ENCODE measurements at places on chromosomes 1 and 21.
A peak's percentile ranks its signal among the peaks of the same experiment; 100 is the strongest.

- no peak for DNase-seq
Measured at GRCh38 chr1:151779852-151780251, 10.4 kb downstream of the TDRKH start.

DNA sequence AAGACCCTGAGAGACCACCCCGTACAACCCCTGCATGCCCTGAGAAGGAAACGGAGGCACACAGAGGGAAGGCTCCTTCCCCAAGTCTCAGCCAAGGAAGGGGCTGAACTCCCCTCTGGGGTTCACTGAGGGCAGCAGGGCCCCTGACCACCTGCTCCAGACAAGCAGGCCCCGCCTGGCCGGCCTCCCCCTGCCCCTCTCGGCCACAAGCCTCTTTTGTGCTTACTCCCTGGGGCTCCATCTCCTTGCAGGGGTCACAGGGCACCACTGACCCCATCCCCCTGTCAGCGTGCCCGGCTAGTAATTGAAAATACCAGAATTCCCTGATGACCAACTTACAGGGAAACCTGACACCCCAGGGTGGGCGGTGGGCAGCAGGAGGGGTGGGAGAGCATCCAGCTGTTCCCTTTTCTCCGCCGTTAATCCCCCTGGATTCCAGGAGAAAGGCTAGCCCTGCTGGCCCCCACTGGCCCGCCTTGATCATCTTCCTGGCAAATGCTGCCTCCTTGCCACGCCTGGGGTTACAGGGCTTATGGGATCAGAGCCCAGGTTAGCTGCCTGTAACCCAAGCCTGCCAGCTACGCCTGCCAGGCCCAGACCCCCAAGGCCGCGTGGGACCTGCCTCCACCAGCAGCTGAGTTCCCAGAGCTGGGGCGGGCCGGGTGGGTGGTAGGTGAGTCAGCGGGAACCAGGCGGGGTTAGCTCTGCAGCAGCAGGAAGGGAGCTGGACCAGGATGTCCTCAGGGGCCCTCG, 96.1 kb downstream of the LACTBL1 start:
- DNase-seq, result peak; percentile 59

- DNase-seq, result peak; percentile 57
Measured at GRCh38 chr1:32142446-32143301, 34.8 kb downstream of the KPNA6 start.

DNA sequence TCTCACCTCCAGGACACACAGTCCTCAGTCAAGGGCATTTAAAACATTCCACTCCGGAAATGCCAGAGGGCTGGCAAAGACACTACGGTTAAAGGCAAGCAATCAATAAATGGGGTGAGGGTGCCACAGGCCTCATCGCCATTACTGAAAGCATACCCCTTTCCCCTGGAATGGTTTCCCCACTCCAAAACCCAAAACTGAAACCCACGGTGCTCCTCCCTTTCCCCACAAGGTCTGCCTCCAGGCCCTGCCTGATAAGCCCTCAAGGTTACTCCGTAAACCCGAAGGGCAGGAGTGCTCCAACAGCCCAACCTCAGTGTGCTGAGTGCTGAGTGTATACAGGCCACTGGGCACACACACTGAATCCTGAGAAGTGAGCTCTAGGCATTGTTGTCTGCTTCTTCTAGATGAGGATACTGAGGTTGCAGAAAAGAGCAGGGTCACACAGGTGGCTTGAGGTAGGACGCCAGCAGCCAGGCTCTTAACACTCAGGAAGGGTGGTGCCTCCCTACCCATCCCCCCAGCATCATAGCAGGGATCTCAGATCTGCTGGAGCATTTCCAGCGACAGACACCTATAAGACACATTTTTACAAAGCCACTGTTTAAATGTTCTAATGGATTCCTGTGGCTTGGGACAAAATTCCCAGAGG, 29.0 kb downstream of the SSBP3 start:
- peak; percentile 22 for DNase-seq

- no peak for DNase-seq
Measured at GRCh38 chr1:207429963-207430362, 24.2 kb upstream of the CR2 start.

- no peak for DNase-seq
Measured at GRCh38 chr1:210222340-210223006, 10.1 kb upstream of the SERTAD4 start.

DNA sequence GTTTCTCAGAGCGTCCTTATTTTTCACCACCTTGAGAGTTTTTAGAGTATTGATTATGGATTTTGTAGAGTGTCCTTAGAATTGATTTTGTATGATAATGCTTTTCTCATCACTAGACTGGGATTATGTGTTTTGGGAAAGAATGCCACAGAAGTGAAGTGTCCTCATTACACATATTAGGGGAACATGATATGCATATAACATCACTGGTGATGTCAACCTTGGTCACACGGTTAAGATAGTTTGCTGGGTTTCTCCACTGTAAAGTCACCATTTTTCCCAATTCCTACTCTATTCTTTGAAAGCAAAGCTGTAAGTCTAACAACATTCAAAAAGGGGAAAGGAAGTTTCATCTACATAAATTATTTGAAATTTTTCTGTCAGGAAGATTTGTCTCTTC, 39.6 kb upstream of the PALMD start:
- peak; percentile 28 for DNase-seq

DNA sequence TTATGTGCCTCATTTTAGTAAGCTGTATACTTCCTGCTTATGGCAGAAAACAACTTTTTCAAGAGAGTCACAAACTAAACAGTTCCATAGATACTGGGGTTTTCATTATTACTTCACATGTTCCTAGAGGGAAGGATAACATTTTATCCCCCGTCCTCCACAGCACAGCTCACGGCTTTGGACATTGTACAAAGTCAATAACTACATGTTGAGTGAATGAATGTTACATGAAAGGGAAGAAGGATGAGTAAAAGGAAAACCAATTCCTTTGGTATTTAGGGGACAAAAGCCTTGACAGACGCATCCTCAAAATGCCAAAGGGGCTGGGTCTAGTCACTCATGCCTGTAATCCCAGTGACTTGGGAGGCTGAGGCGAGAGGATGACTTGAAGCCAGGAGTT, 14.8 kb downstream of the PI4KB start:
- peak; percentile 21 for DNase-seq

- no peak for DNase-seq
Measured at GRCh38 chr1:56097713-56098112, 481.6 kb downstream of the PLPP3 start.

- peak; percentile 74 for DNase-seq
Measured at GRCh38 chr1:64920941-64921589, 45.3 kb downstream of the JAK1 start.

- DNase-seq, result no peak
Measured at GRCh38 chr1:95093296-95093695, 20.5 kb upstream of the ALG14 start.

DNA sequence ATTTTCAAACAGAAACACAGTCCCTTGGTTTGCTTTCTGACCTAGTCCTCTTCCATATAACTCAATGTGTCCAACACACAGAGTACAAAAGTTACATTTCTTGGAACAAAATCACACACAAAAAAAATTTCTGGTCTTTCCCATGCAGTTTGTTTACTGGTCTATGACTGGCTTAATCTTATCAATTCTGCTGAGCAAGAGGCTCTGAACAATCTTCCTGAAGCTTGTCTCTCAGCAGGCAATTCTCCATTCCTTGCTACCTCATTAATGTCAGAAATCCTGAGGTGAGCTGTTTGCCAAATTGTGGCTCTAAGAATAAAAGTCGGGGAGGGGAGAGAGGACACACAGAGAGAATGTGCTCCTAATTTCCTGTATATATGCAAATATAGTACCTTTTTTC, 423.6 kb downstream of the HLX start:
- no peak for DNase-seq

DNA sequence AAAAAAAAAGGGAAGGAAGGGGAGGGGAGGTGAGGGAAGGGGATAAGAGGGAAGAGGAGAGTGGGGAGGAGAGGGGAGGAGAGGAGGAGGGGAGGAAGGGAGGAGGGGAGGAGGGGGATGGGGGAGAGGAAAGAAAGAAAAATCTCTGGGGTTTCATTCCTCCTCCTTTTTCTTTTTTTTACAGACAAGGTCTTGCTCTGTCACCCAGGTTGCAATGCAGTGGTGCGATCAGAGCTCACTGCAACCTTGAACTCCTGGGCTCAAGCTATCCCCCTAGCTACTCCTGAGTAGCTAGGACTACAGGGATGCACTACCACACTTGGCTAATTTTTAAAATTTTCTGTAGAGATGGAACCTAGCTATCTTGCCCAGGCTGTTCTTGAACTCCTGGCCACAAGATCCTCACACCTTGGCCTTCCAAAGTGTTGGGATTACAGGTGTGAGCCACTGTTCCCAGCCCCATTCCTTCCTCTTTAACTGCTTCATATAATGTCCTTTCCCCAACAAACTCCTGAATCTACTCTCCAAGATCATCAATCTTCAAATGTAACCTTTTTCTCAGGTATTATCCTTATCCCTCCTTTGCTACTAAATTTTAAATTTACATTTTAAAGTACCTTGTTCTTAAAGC, 23.2 kb downstream of the GON4L start:
- DNase-seq, result no peak

- no peak for DNase-seq
Measured at GRCh38 chr1:151243683-151244216, 10.8 kb upstream of the PSMD4 start.

GRCh38 chr1:33515112-33515511, 42.7 kb downstream of the ZSCAN20 start:
- no peak for DNase-seq

DNA sequence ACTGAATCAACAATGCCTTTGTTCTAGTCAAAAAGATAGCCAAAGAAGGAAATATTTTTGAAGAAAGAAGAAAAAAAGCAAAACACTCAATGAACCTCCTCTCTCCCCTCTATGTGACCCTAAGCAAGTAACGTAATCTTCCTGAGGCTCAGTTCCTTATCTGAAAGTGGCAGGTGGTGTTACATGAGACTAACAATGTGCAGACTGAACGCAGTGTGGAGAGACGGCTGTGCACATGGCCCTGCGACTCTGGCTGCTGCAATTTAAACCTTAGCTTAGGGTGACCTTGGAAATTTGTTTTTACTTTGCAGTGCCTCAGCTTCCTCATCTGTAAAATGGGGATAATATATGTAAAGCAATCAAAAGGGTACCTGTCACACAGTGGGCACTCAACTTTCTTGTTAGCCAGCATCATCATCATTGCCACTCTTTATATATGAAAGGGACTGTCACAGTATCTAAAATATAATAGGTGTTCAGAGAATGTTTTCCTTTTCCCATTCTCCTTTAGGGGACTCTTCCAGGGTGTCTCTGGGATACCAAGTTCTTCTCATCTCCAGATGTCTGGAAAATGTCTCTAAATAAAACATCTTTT, 100.1 kb upstream of the JUN start:
- DNase-seq, result no peak

- DNase-seq, result peak; percentile 73
Measured at GRCh38 chr1:204647114-204647804, 38.3 kb downstream of the LRRN2 start.

GRCh38 chr21:31473685-31474345, 129.8 kb upstream of the TIAM1 start:
- DNase-seq, result peak; percentile 4

GRCh38 chr1:216700779-216701178, 22.4 kb downstream of the ESRRG start:
- DNase-seq, result peak; percentile 10

DNA sequence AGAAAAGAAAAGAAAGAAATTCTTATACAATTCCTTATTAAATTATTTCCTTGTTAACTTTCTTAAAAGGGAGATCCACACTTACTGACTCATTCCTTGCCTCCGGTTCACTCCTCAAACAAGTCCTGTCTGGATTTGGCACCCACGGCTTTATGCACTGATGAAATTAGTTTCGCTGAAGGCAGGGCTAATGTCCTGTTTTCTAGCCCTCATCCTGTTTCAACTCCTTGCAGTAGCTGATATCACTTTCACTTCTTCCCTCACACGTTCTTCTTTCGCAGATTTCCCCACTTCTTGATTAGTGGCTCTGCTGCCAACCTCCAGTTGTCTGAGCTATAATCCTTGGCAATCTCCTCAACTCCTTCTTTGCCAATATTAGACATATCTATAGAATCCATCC, 215.2 kb downstream of the URB2 start:
- DNase-seq, result no peak

GRCh38 chr21:39555911-39556590, 56.7 kb upstream of the B3GALT5 start:
- DNase-seq, result no peak

DNA sequence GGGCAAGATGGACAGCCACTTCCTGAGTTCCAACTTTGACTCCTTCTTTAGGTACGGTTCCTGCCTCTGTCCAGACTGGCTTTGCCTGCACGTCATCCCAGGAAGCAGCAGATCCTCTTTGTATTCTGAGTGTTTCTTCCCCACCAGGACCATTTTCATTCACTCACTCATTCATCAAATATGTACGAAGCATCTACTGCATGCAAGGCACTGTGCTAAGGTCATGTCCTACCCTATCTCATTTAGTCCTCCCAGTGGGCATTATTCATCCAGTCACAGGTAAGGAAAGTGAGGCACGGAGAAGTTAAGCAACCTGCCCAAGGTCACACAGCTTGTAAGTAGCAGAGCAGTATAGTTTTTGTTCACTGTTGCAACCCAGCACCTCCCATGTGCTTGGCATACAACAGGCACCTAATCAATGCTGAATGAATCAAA, 13.9 kb downstream of the CRYBG2 start:
- peak; percentile 41 for DNase-seq

- DNase-seq, result no peak
Measured at GRCh38 chr1:91712981-91713841, 172.7 kb downstream of the TGFBR3 start.

- DNase-seq, result peak; percentile 88
Measured at GRCh38 chr1:155892796-155893195, 18.4 kb downstream of the RIT1 start.

- DNase-seq, result peak; percentile 93
Measured at GRCh38 chr1:63674238-63674864, 81.1 kb downstream of the PGM1 start.

GRCh38 chr1:36472656-36473055, 8.5 kb upstream of the MRPS15 start:
- DNase-seq, result no peak

GRCh38 chr21:41477641-41478318, 30.2 kb downstream of the TMPRSS2 start:
- no peak for DNase-seq

DNA sequence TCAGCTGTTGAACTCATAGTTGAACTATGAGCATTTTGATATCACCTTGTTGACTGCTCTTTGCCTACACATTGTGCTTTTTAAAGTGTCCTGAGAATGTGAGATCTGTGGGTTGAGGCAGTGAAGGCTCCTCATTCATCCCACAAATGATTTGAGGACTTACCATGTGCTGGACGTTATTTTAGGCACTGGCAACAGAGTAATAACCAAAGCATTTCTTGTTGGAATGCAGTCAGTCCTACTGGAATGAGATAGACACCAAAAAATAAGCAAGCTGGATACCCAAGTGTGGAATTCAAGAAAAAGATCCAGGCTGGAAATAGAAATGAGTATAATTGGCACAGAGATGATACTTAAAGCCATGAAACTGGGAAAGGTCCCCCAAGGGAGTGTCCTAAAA, 73.4 kb downstream of the ZP4 start:
- no peak for DNase-seq

GRCh38 chr21:43825936-43826622, 36.7 kb downstream of the RRP1 start:
- no peak for DNase-seq

- peak; percentile 84 for DNase-seq
Measured at GRCh38 chr1:18970762-18971161, 14.3 kb upstream of the IFFO2 start.

- DNase-seq, result peak; percentile 31
Measured at GRCh38 chr1:110647254-110647891, 27.4 kb downstream of the KCNA3 start.

GRCh38 chr1:45401524-45401923, 61.3 kb upstream of the MUTYH start:
- no peak for DNase-seq

- no peak for DNase-seq
Measured at GRCh38 chr1:58446368-58446767, 100.2 kb downstream of the OMA1 start.

Data from ELR (cell line).